ENCODE measurements at places on chromosomes 12 and 14. TPM values are rescaled to one million over a fixed set of nuclear protein-coding genes. Genes with fewer than 3 reads are reported as not detected.

Gene RPL10L
- not detected for total RNA-seq

Gene TEP1
- total RNA-seq = 11.4 TPM

Gene SLC25A29
- total RNA-seq = 11.0 TPM

Gene SLC4A8
- total RNA-seq = 1.2 TPM

Gene IQSEC3
- not detected for total RNA-seq

Gene CD9
- 274 TPM for total RNA-seq

Gene TMTC1
- total RNA-seq = 0.06 TPM

Gene TCL1B
- total RNA-seq = not detected

Gene FAM216A
- total RNA-seq = 20.2 TPM

Gene MAP1LC3B2
- total RNA-seq = 1.2 TPM

Gene CBLN3
- 1.4 TPM for total RNA-seq

Gene MSI1
- 1.1 TPM for total RNA-seq

Gene DPPA3
- total RNA-seq = not detected

Gene COX8C
- not detected for total RNA-seq

Gene RAD9B
- total RNA-seq = 0.17 TPM

Gene TAS2R13
- total RNA-seq = not detected

Gene SERPINA12
- total RNA-seq = not detected

Gene DHRS2
- 7.5 TPM for total RNA-seq

Gene RHNO1
- total RNA-seq = 42.2 TPM

Gene LMO3
- not detected for total RNA-seq

Gene HOXC10
- 2.9 TPM for total RNA-seq

Gene GARIN6
- total RNA-seq = not detected

Gene P2RX7
- total RNA-seq = not detected

Gene CLMN
- total RNA-seq = 5.6 TPM

Gene RHOJ
- not detected for total RNA-seq

Gene SLCO1B1
- total RNA-seq = 0.46 TPM
